NCI-H1105 (cell line): ENCODE measurements at places on chromosomes 13 and 19.

- DNase-seq = no peak
Observed at GRCh38 chr13:99827011-99827772, 144.4 kb downstream of the ZIC5 start.

DNA sequence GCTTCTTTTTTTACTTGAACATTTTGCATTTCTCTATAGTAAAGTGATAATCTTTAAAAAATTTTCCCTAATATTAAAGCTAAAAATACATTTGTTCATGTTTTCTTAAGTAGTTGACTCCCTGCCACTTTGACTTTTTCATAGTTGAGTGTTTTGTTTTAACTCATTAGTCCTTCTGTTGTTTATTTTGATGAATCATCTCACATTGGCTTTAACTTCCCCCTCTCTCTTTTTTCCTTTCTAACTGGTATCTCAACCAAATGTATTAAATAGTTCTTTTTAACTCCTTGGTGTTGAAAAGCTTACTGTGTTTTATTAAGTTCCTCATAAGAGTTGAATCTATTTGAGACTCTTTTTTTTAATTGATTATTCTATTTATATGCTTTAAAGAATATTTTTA, 2.8 kb downstream of the TNFSF13B start:
- DNase-seq = no peak

GRCh38 chr13:113856716-113857065, 7.2 kb downstream of the GAS6 start:
- no peak for DNase-seq

DNA sequence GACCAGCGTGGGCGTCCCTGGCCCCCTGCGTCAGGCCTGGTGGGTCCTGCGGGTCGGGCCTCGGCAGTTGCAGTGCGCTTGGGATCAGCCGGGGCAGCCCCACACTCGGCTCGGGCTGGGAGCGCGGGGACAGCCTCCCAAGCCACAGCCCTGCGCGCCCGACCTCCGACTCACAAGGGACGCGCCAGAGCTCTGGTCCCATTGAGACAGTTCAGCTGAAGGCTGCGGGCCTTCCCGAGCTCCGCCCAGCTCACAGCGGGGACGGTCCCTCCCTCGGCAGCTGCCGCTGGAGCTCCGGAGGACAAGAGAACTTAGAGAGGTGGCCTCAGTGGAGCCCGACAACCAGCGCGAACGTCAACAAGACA, 45.7 kb upstream of the ZNF730 start:
- no peak for DNase-seq

DNA sequence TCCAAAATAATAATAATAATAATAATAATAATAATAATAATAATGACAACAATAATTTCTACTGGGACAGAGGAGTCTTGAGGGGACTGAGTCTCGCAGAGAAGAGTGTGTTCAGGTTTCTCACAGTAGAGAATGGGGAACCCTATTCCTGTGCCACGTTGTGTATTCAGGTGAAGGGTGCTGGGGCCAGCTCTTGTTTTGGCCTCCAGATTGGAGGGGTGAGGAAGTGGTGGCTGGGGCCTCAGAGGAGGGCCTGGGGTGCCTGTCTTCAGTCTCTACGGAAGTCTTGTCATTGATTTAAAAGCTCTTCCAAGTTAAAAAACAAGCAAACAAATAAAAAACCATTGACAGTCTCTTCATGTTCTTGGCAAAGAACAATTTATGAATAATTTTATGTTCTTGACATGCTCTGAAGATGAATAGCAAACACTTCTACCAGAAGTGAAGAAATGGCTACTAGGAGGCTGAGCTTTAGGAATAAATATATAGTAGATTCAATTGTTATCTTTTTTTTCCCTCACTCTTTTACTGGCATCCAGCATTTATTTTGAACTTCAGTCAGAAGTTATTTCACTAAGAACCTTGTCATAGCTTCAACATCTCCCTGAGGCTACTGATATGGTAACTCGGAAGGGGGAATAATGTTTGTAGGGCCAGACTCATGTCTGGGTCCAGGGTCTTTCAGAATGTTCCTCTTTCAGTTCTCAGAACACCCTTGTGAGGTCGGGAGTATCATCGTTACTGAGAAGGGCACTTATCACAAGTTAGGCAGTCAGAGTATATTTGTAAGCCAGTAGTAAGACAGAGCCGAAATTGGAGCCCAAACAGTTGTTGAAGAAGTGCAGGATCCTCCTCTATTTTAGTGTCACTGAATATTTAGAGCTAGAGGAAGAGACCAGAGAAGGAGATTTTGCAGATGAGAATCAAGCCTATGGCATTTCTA, 13.1 kb downstream of the LRCH1 start:
- no peak for DNase-seq
